ENCODE measurements at places on chromosomes 3 and 15. TPM values are rescaled to one million over a fixed set of nuclear protein-coding genes. Genes with fewer than 3 reads are reported as not detected.

CCDC12 gene
- polyA plus RNA-seq: 35.1 TPM

XPC gene
- 27.6 TPM for polyA plus RNA-seq

MINDY2 gene
- polyA plus RNA-seq: 4.0 TPM

IQCF5 gene
- polyA plus RNA-seq: not detected

RASGRP1 gene
- 1.4 TPM for polyA plus RNA-seq

SORD gene
- 30.8 TPM for polyA plus RNA-seq

PPP1R14D gene
- polyA plus RNA-seq: not detected

CLRN1 gene
- not detected for polyA plus RNA-seq

LRRC2 gene
- 2.9 TPM for polyA plus RNA-seq

GOLGA6L9 gene
- polyA plus RNA-seq: 1.7 TPM

ZNF385D gene
- polyA plus RNA-seq: 0.57 TPM

DNAJA4 gene
- 0.32 TPM for polyA plus RNA-seq

KIF23 gene
- 34.1 TPM for polyA plus RNA-seq

FOXB1 gene
- not detected for polyA plus RNA-seq

SLC49A4 gene
- 5.8 TPM for polyA plus RNA-seq

GOLGA6L7 gene
- not detected for polyA plus RNA-seq

CPN2 gene
- polyA plus RNA-seq: 0.07 TPM

PAK2 gene
- 31.8 TPM for polyA plus RNA-seq

GATM gene
- 0.10 TPM for polyA plus RNA-seq

PAK6 gene
- not detected for polyA plus RNA-seq

GREM1 gene
- 852 TPM for polyA plus RNA-seq

ROBO1 gene
- polyA plus RNA-seq: 23.8 TPM

CPEB1 gene
- 8.9 TPM for polyA plus RNA-seq
